CD4-positive, alpha-beta T cell treated with Interleukin-17A for 1 hour (primary cell): ENCODE measurements at places on chromosomes 12 and 14.

DNA sequence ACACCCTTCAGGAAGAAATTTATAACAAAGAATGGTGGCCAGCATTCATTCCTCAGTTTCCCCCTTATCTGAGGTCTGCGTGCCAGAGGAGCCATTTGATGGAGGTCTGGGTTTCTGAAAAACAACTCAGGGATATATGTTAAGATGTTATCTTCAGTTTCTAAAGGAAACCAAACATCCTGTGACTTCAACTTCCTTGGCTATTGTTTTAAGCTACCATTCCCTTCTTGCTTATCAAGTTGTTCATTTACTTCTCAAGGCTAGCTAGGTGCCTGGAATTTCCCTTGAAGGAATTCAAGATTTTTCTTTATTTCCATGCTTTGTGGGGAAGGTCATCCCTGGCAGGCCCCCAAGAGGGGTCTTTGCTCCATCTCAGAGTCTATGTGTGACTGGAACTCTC, 27.1 kb upstream of the OXA1L start:
- DNase-seq, result no peak

GRCh38 chr14:36068777-36069534, 107.6 kb downstream of the PTCSC3 start:
- DNase-seq, result no peak

GRCh38 chr12:38886064-38886463, 19.3 kb downstream of the CPNE8 start:
- DNase-seq, result no peak

DNA sequence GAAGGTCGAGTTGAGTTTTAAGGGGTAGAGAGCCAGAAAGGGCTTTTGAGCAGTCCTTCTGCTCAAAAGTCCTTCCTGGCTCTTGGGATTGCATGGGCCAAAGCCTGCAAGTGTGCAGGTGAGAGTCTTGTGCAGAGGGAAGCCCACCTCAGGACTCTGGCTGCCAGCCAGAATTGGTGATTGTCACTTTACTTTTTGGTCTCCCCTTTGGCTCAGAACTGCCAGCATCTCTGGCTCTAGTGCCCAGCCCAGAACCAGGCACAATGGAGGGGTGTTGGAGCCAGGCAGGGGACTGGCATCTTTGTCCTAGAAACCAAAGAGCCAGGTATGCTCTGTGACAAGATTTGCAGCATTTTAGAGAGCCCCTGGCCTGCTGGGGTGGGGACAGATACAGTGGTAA, 23.5 kb downstream of the FAM222A start:
- no peak for DNase-seq

DNA sequence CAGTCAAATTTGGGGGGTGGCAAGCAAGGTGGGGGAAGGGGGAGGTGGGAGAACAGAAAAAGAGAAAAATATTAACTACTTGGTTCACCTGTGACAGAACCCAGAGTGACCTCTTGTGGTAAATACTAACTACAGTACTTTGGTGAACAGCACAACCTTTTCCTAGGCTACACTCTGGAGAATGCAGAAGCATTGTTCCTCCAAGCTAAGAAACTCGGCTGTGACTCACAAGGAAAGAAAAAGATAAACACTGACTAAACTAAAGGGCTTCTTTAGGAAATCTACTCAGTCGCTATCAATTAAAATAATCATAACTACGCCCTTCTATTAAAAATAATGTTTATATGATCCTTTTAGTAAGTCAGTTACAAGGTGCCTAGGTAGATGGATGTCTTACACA, 5.4 kb downstream of the KCNH5 start:
- DNase-seq, result no peak

DNA sequence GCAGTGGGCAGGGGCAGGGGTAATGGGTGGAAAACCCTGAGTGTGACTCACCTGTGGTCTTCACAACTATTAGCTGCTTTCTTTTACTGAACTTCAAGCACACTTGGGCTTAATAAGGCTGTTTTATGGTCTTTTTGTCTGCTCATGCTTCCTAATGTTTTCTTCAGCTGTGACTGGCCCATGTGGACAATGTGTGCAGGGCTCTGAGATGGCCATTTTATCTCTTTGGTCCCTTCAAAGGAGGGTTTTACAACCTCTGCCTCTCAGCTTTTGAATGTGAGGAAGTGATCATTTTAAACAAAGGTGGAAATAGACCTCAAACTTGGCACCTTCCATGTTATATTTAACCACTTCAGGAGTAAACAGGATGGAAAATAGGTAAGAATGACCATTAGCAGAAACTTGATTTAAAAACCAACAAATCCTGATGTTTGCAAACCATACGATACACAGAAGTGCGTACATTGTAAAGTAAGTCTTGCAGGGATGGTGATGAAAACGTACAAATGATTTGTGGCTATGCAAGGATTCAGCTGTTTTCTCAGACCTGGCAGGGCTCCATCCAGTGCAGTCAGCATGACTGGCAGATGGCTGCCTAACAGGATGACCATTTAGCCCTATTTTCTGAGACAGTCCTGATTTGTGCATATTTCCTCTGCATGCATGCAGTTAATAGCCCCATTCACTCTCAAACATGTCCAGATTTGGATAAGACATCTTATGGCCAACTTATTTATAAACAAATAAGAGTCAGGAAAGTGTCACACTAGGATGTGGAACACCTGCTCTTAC, 103.2 kb downstream of the SLC38A4 start:
- DNase-seq, result no peak

DNA sequence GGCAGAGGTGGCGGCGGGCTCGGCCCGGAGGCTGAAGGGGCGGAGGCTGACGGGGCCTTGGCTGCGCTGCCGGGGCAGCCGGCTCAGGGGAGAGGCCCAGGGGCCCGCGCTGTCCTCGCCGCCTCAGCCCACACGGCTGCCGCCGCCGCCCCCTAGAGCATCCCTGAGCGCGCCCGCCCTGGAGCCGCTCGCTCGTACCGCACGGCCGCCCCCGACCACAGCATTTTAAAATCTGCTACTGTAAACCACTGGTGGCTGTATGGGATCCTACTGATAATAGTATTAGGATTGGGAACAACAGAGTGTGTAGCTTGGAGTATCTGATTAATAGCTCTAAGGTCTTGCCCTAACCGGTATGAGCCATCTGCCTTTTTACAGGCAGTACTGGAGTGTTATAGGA, 22.2 kb upstream of the EDDM3A start:
- DNase-seq, result no peak

- no peak for DNase-seq
These were observed 20.8 kb downstream of the FAM222A start for GRCh38 chr12:109734219-109735000.

GRCh38 chr12:92995258-92995903, 66.3 kb upstream of the EEA1 start:
- no peak for DNase-seq

DNA sequence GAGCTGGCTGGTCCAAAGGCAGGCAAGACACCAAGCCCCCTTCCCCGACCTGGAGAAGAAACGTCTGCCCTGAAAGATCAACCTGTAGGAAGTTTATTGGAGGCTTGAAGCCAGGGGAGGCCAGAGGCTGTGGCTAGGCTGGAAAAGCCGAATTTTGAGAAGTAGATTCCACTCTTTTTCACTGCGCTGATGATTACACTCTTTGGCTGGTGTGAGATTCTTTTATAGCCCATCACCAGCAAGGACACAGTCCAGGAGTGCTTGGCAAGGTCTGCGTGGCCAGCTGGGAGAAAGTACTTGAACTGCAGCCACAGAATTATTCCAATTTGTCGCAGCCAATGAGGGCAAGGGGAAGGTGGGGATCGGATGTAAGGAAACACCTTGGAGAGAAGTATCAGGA, 45.0 kb downstream of the SYNE3 start:
- no peak for DNase-seq
